ENCODE measurements at places on chromosomes 16 and 17.

DNA sequence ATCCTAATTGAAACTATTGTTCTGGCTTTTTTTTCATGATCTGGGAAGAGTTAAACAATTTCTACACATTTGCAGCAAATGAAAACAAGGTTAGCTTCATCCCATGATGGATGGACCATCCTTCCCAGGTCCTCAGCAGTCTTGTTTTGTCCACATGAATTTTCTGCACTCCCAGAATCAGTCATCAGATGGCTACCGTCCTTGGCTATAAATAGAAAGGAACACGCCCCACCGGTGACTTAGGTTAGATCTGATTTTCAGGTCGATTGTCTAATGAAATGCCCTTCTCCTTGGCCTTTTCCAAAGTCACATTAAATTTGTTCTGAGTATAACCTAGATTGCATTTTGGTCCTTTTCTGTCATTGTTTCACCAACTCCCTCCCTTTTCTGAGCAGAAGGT, 41.4 kb upstream of the NOL11 start:
- no peak for DNase-seq

DNA sequence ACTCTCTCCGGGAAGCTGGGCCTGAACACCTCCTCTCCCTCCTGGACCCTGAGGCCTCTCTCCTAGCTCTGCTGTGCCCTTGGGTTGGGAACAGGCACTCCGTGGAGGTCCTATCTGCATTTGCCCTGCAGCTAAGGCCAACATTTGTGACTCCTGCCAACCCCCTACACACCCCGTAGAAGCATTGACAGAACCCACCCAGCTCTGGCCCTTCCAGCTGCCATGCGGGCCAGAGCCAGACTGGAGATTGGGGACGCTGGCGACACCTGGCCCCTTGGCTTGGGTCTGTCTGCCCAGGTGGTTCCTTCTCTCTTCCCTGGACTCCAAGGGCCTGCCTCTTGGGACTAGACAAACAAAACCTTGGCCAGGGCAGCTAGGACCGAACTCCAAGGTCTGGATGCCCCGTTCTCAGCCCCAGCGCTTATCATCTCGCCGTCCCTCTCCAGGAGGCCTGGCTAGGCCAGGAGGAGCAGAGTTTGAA, 644 bp upstream of the RHBDF2 start:
- no peak for DNase-seq

DNA sequence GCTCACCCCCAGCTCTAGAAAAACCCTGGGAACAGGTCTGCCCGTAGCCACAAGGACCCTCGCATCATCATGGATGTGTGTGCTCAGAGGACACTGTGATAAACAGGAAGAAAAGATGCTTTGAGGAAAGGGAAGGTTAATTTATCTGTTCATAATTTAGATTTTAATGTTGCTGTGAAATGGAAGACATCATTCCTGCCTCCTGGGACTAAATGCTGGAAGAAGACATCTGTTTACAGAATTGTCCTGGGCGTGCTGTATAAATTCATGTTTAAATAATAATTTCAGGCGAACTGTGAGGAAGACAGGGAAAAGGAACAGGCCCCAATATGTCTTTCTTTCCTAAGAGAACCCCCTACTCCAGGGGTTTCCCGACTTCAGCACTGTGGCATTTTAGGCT, 112.6 kb downstream of the SHISA6 start:
- DNase-seq, result no peak

GRCh38 chr16:27351989-27352388, 38.2 kb downstream of the IL4R start:
- DNase-seq, result no peak

- no peak for DNase-seq
These were observed 4.3 kb downstream of the P2RX5 start for GRCh38 chr17:3691617-3692067.

- DNase-seq, result no peak
These were observed 414.1 kb upstream of the SALL1 start for GRCh38 chr16:51565184-51565583.

DNA sequence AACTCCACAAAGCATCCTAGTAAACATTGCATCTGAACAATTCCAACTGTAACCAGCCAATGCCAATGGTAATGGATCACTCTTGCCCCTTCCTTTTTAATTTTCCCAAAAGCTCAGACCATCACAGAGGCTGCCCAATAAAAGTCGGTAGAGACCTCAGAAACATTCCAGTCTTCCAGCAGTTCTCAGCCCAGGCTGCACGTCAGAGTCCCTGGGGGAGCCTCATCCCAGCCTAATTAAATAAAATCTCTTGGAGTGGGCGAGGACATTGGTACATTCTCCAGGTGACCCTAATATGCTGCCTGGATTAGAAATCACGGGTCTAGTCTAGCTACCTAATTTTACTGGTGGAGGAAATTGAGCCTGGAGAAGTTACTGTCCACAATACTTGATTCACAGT, 117.1 kb upstream of the MYOCD start:
- no peak for DNase-seq

- DNase-seq, result no peak
These were observed 40.5 kb downstream of the CEP95 start for GRCh38 chr17:64547319-64547718.

GRCh38 chr16:1300664-1301476, 8.6 kb upstream of the UBE2I start:
- DNase-seq, result peak; percentile 77

GRCh38 chr17:333626-334396, 18.8 kb downstream of the RPH3AL start:
- no peak for DNase-seq

DNA sequence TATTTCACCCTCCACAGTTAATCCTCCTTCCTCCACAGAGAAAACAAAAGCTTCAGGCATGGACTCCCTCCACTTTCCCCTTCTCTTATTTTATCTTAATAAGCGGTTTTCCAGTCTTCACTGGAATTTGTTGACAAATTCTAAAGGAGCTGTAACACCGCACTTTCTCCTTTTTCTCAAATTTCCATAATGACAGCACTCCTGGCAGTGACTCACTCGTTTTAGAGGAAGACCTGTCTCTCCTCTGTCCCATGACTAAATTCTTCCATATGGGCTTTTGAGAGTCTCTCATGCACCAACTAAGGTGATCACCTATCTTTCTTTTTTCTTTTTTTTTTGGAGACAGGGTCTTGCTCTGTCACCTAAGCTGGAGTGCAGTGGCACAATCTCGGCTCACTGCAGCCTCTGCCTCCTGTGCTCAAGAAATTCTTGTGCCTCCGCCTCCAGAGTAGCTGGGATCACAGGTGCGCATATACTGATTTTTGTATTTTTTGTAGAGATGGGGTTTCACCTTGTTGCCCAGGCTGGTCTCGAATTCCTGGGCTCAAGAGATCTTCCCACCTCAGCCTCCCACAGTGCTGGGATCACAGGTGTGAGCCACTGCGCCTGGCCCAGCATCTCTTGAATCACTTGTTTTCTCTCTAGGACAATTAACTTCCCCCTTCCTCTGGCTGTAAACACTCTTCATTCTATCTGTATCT, 7.7 kb downstream of the ITGAM start:
- DNase-seq, result peak; percentile 35

DNA sequence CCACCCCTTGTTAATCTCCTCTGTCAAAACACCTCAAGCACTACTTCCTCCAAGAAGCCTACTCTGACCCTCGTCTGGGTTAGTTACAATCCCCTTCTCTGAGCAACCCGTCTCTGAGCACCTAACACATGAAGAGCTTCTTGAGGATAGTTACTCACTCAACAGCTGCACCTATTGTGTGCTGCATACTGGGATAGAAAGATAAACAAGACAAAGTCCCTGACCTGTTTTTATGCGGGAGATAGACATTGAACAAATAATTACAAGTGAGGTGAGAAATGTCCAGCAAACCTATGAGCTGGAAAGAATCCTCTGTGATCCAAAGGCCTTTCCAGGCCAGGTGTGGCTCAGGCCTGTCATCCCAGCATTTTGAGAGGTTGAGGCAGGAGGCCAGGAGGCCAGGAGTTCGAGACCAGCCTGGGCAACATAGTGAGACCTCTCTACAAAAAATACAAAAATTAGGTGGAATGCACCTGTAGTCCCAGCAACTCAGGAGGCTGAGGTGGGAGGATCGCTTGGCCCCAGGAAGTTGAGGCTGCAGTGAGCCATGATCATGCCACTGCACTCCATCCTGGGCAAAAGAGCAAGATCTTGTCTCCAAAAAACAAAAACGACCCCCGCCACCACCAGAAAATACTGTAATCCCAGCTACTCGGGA, 5.5 kb upstream of the ZNF771 start:
- no peak for DNase-seq

DNA sequence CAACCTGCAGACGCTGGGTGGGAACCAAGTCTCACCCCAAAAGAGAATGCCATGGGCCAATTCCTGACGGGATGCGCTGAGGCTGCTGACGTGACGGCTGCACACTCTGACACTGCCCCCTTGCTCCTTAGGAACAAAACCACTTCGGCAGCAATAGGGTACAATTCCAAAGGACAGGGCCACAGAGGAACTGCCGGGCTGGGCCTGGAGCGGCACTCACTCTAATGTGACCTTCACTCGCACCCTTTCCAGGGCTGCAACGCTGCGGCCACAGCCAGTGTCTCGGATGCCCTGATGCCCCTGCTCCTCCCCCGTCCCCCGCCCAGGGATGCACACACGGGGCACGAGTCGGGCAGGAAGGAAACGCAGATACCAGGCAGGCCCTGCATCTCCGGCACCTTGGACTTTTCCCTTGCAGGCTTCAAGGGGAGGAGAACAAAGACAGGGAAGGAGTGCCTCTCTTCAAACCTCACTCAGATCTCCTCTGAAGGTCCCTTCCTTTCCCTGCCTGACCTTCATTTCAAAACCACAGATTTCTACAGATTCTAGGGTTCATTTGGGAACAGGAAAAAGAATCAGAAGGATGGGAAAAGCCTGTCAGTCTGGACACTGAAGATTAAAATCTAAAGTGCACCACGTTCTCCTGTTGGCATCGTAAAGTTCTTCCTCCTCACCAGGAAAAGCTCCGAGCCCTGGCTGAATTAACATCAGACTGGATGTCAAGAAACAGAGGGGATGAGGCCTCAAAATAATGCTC, 2.3 kb downstream of the PITPNA start:
- no peak for DNase-seq

- no peak for DNase-seq
These were observed 319.1 kb downstream of the TOX3 start for GRCh38 chr16:52227851-52228250.

DNA sequence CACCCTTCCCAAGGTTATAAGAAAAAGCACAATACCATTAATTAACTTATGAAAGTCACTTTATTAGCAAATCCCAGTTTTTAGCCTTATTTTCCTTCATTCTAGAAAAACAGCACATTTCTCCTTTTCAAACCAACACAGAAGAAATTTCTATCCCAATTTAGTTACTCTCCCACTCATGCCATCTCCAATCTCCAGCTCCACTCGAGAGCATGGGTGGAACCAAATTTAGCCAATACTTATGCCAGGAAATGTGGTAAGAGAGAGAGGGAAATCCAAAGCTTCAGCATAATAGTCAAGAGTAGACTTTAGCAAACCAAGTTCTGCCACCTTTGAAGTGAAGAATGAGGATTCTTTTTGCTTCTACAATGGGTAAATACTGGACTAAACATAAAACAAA, 288.8 kb downstream of the KIF2B start:
- no peak for DNase-seq

DNA sequence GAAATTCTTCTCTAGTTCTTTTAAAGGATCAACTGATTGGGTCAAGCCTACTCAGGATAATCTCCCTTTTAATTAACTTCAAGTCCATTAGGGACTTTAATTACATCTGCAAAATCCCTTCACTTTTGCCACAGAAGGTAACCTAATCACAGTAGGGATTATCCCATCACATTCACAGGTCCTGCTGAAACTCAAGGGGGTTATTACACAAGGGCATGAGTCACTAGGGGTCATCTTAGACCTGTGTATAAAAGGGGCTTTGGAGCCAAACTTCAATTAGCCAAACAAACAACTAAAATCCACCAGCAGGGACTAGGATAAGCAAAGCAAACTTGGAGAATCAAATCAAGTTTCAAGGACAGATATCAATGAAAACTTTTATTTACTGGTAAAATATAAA, 19.4 kb downstream of the CIAPIN1 start:
- no peak for DNase-seq

GRCh38 chr17:65637786-65638185, 76.3 kb upstream of the AXIN2 start:
- DNase-seq, result no peak

DNA sequence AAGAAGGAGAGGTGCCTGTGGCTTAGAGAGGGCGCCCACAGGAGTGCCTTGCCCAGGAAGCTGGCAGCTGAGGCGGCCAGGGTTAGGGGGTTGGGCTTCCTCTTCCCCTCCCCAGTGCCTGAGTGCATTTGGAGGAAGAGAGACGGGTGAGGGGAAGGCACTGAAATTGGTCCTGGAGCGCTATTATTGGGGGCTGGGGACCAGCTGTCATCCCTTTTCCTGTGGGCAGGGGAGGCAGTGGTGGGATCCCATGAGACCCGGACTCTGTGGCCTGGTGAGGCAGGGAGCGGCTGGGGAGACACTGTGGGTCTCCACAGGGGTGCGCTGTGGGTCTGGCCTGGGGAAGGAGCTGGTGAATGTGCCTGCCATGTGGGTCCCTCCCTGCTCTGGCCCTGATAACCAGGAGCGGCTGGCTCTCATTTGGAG, 259.7 kb downstream of the SEC14L1 start:
- peak; percentile 47 for DNase-seq

GRCh38 chr17:71845337-71845736, 275.5 kb upstream of the SOX9 start:
- no peak for DNase-seq

DNA sequence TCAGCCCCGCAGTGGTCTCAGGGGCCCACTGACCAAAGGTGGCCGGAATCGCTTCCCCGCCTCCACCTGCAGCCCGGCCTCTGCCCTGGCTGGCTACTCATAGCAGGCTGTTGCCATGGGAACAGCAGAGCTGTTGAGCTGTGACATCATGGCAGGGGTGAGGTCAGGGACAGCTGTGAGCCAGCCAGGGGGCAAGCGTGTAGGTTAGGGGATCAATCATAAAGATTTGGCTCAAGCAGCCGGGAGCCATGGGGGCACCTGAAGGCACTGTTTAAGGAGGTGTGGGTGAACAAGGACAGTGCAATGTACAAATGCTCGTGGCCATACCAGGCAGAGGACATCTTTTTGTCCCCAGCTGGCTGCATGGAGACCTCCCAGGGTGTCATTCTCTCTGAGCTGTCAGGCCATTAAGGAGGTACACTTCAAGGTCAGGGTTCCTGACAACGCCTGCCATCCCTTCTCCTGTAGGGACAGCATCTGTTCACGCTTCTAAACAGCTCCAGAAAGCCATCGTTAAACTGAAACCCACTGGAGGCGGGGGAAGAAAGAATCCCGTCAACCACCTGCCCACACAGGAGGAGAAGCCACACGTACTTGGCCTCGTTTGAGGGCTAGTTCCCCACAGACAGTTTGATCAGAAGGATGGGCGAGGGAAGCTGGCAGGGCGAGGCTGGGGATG, at the start of gene CEP295NL:
Gene CEP295NL (minus strand): TSS at position 101 of the 679 bp plus-strand sequence. CDS start 1,373 bp downstream, outside the sequence.
- no peak for DNase-seq

DNA sequence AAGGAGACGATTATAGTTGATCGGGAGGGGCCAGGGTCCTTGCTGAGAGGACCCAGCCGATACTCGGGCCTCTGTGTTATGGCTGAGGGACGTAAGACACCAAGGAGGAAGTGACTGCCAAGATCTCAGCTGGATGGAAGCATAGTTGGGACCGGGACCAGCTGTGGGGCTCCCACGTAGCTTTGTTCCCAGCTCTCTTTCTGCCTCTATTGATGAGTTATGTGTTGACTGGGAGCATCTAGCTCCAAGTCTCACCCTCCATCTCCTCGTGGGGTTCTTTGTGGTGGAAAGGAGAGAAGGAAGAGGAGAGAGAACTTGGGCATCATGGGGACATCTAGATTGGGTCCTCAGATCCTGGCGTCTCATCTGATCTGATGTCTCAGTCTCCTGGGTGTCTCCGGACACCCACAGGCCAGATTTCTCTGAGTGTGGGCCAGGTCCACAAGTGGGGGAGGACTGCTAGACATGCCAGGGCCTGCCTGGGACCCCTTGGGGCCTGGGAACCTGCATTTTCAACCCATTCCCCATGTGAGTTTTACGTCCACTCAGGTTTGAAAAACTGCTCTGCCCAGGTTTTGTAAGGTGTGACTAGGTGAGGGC, 1.0 kb downstream of the MGRN1 start:
- DNase-seq, result no peak

Measured in suppressor macrophage treated with lipopolysaccharide for 4 hours (primary cell).